Osteocyte (in vitro differentiated cells): ENCODE measurements at places on chromosomes 1 and 21. TPM values are rescaled to one million over a fixed set of nuclear protein-coding genes. Genes with fewer than 3 reads are reported as not detected.

DNA sequence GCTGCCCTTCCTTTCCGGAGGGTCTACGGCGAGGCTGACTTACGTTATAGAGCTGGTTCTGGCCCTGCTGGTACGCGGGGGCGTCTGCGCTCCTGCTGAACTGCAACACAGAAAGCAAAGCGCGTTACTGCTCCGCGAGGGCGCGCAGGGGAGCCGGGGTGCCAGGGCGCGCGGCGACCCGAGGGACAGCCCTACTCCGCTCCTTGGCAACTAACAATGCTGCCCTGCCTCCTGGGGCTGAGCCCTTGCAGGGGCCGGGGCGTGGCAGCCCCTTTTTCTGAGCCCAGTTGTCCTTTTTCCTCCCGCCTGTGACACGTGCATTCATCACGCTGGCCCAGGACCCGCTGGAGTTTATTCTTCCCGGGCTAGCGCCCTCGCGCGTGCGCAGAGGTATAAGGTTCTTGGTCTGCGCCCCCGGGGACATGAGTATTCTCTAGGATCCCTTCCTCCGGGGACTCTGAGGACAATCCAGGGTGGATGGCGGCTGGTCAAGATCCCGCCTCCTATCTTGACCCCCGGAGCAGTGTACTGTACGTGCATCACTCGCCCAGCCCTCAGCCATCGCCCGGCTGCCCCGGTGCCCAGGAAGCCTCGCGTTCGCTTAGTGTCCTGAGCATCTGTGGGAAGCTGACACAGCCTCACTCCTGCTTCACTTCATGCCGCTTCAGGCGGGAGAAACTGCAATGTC is 78.9 kb downstream of the CD247 start:
- H3K36me3 ChIP-seq, result no peaks in the 10 kb centered on the region
- peak; percentile 71 for DNase-seq

- H3K27ac ChIP-seq, result no peak within 1 kb of the TSS
- H3K4me1 ChIP-seq, result peaks cover 15% of the 10 kb centered on the region
- H3K27me3 ChIP-seq, result peaks cover 44% of the 10 kb centered on the region
Measured at GRCh38 chr1:237041795-237042525, at the start of gene RYR2. RYR2 (plus strand) TSS chr1:237042184; CDS start chr1:237042522, 338 bp downstream.

Gene SOD1
- total RNA-seq, result 195 and 205 TPM in 2 replicates

Gene LCE1E
- not detected in 2 replicates for total RNA-seq

Gene SERPINC1
- total RNA-seq, result 0.40 TPM in 1 of 2 replicates, not detected in the other

GRCh38 chr1:15207031-15207828 is 39.8 kb upstream of the FHAD1 start:
- no peak overlapping the region for H3K4me3 ChIP-seq
- peaks cover 22% of the 10 kb centered on the region for H3K4me1 ChIP-seq
- H3K27me3 ChIP-seq, result peaks cover 13% of the 10 kb centered on the region
- H3K36me3 ChIP-seq, result no peaks in the 10 kb centered on the region
- H3K27ac ChIP-seq, result no peak overlapping the region

Gene USH2A
- total RNA-seq, result not detected in 2 replicates

- H3K36me3 ChIP-seq, result peaks cover 11% of the 10 kb centered on the region
- no peaks in the 10 kb centered on the region for H3K27me3 ChIP-seq
- H3K27ac ChIP-seq, result no peak overlapping the region
- DNase-seq, result no peak
- no peak overlapping the region for H3K4me3 ChIP-seq
Measured at GRCh38 chr21:42555756-42556438, 42.2 kb downstream of the SLC37A1 start.

GRCh38 chr1:113156368-113156767 is 83.4 kb downstream of the LRIG2 start:
- H3K27ac ChIP-seq, result no peak overlapping the region
- H3K36me3 ChIP-seq, result no peaks in the 10 kb centered on the region
- H3K4me3 ChIP-seq, result no peak overlapping the region
- H3K4me1 ChIP-seq, result no peaks in the 10 kb centered on the region
- no peak for DNase-seq
- H3K27me3 ChIP-seq, result peaks cover 23% of the 10 kb centered on the region

DNA sequence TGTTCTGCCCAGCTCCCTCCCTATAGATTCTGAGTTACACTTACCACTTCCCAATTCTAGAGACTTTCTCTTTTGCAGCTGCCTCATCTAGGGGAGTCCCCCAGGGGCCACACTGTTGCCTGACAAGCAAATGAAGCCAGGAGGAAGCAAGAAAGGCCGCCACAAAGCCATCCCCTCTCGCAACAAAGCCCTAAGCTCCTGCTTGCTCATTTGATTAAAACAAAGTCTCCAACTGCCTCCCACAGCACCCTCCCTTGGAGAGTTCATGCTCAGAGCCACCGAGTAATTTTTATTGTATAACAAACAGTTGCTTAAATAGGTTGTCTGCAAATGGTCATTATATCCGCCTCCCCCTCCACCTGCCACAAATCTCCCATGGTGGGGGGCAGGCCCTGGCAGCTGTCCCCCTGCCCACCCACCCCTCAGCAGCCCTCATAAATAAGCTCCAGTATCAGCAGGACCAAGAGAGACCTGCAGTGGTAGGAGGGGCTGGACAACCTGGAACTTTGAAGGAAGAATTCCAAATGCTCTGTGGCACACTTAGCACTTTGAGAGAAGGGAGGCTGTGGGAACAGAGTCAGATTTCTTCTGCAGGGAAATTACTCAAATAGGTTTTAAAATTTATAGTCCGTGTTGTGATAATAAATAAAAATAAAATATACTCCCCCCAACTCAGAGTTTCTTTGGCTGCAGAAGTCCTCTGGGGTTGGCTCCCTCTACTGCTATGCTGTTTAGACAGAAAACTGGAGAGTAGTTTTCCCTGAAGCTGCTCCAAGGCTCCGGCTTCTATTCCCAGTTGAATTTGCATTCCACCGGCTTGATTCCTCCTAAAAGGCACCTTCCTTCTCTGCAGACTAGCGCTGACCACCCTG is 237.5 kb downstream of the TTLL7 start:
- DNase-seq, result no peak
- no peak overlapping the region for H3K27ac ChIP-seq
- H3K4me3 ChIP-seq, result no peak overlapping the region
- H3K36me3 ChIP-seq, result no peaks in the 10 kb centered on the region
- peaks cover 2% of the 10 kb centered on the region for H3K4me1 ChIP-seq

GRCh38 chr21:43361127-43361492 is 65.8 kb downstream of the SIK1 start:
- peak overlapping the region; percentile 83 for H3K27ac ChIP-seq
- peaks cover 22% of the 10 kb centered on the region for H3K4me1 ChIP-seq
- H3K4me3 ChIP-seq, result no peak overlapping the region
- DNase-seq, result no peak
- no peaks in the 10 kb centered on the region for H3K27me3 ChIP-seq
- H3K36me3 ChIP-seq, result no peaks in the 10 kb centered on the region

DNA sequence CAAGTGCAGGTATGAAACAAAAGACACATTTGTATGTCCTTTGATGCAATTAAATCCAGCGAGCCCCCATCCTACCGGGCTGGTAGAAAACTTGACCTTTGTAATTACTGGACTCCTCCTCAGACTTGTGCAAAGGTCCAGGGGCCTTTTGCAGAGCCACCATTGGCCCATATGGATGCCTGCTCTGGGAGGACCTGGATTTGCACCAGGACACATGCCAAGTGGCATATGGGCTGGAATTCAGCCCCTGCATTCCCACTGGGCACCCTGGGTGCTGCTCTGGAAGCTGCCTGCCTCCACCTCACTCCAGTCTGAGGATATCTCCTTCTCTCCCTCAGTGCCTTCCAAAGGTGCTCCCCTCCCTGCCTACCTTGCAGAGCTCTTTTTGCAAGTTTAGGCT is 36.0 kb downstream of the LACTBL1 start:
- H3K4me1 ChIP-seq, result no peaks in the 10 kb centered on the region
- no peak overlapping the region for H3K4me3 ChIP-seq
- DNase-seq, result no peak
- peaks cover 38% of the 10 kb centered on the region for H3K27me3 ChIP-seq
- peaks cover 4% of the 10 kb centered on the region for H3K36me3 ChIP-seq

DNA sequence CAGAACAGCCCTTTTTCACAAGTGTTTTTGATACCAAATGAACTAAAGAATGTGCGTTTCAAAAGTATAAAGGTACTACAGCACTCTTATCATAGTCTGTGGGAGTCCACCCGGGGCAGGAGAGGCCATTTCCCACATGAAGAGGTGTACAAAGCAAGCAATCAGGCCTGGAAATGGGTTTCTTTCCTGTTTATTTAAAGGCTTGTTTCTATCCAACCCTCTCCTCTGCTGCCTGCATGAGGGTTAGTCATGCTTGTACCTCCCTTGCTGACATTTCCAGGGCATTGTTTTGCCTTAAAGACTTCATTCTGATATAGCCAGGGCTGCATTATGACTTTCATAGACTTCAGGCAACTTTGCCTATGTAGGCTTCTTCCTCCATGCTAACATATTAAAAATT is 11.6 kb downstream of the SELP start:
- H3K27me3 ChIP-seq, result no peaks in the 10 kb centered on the region
- H3K4me3 ChIP-seq, result no peak overlapping the region
- no peak overlapping the region for H3K27ac ChIP-seq
- H3K4me1 ChIP-seq, result no peaks in the 10 kb centered on the region
- DNase-seq, result no peak

- peaks cover 42% of the 10 kb centered on the region for H3K36me3 ChIP-seq
- H3K27ac ChIP-seq, result peak overlapping the region; percentile 79
- H3K4me3 ChIP-seq, result no peak overlapping the region
- H3K27me3 ChIP-seq, result no peaks in the 10 kb centered on the region
- H3K4me1 ChIP-seq, result peaks cover 53% of the 10 kb centered on the region
Measured at GRCh38 chr1:151314137-151314875, 12.9 kb downstream of the PI4KB start.

DNA sequence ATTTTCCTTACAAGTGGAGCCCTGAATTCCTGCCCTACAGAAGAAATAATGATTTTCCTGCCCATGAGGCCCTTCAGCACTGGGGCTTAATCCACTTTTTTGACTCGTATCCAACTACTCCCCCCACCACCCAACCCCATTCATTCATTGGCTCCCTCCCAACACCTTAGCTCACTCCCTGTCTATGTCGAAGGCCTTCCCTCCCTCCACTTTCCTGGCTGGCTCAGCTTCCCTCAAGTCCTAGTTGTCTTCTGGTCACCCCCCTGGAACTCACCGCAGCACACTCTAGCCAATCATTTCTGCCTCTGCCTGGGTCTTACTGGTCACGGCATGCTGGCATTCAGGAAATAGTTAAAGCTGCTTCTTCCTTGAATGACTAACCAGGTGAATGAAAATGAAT is 118.9 kb downstream of the PGBD5 start:
- H3K27ac ChIP-seq, result no peak overlapping the region
- H3K4me1 ChIP-seq, result peaks cover 3% of the 10 kb centered on the region
- H3K27me3 ChIP-seq, result peaks cover 11% of the 10 kb centered on the region
- H3K36me3 ChIP-seq, result no peaks in the 10 kb centered on the region
- H3K4me3 ChIP-seq, result no peak overlapping the region
- DNase-seq, result no peak

DNA sequence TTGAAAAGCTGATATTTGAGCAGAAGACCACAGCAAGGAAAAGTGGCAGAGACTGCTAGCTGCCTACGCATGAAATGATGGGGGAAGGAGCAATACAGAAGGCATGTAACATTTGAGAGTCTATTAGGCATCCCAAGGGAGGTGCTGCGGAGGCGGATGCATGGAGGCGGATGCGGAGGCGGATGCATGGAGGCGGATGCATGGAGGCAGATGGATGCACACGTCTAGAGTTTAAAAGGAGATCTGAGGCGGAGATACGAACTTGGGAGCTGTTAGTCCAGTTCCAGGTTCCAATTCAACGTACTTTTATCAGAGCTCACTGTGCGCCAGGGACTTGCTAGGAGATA is 744 bp upstream of the DDX20 start:
- H3K27me3 ChIP-seq, result no peaks in the 10 kb centered on the region
- H3K27ac ChIP-seq, result peak overlapping the region; percentile 99
- peak; percentile 81 for DNase-seq
- H3K4me1 ChIP-seq, result peaks cover 22% of the 10 kb centered on the region
- H3K4me3 ChIP-seq, result peak overlapping the region; percentile 95

DNA sequence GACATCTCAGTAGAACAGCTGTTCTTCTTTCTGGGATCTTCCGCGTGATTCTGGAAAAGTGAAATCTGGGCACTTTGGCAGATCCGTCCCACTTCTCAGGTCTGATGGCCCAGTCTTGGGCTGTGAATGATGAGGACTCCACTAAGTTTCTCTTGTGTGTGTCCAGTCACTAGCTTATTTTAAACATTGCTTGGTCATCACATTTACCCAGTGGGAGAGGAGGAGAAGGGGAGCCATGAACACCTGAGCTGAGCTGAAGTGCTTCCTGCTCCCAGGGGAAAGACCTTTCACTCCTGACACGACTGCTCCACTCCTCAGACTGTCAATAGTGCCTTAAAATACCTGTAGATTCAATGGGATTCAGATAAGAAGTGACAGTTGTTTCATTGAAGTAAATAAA is 101.9 kb upstream of the SLC35F3 start:
- H3K27me3 ChIP-seq, result no peaks in the 10 kb centered on the region
- no peak overlapping the region for H3K27ac ChIP-seq
- no peak for DNase-seq
- no peaks in the 10 kb centered on the region for H3K4me1 ChIP-seq

- H3K27me3 ChIP-seq, result no peaks in the 10 kb centered on the region
- no peak for DNase-seq
- peak overlapping the region; percentile 74 for H3K27ac ChIP-seq
- H3K4me3 ChIP-seq, result no peak overlapping the region
- peaks cover 47% of the 10 kb centered on the region for H3K36me3 ChIP-seq
Measured at GRCh38 chr1:243233908-243234307, 21.2 kb downstream of the CEP170 start.

Gene PEAR1
- total RNA-seq, result 27.4 and 28.2 TPM in 2 replicates

GRCh38 chr1:76680651-76681050 is 186.6 kb upstream of the ST6GALNAC5 start:
- DNase-seq, result no peak
- H3K27me3 ChIP-seq, result peaks cover 7% of the 10 kb centered on the region
- H3K4me1 ChIP-seq, result no peaks in the 10 kb centered on the region
- H3K36me3 ChIP-seq, result no peaks in the 10 kb centered on the region

Gene SLC2A5
- total RNA-seq, result 0.39 TPM in 1 of 2 replicates, not detected in the other

DNA sequence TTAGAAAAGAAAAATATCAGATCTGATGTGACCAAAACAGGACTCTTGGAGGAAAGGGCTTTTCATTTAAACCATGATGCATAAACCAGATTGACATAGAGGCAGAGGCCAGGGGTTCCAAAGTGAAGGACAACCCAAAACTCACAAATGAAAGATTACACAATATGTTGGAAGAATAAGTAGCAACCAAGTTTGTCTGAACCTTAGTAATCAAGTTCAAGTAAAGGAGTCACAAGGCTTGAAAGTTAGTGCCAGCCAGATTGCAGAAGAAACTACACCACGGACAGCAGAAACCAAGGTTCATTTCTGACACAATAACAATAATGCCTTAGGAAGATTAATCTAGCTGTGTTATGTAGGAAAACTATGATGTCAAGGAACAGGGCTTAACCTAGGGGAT is 124.6 kb downstream of the ZC3H11B start:
- H3K4me1 ChIP-seq, result no peaks in the 10 kb centered on the region
- no peak overlapping the region for H3K27ac ChIP-seq
- no peaks in the 10 kb centered on the region for H3K36me3 ChIP-seq
- DNase-seq, result no peak

Gene KRTAP19-1
- not detected in 2 replicates for total RNA-seq

- H3K27me3 ChIP-seq, result no peaks in the 10 kb centered on the region
- H3K27ac ChIP-seq, result peak overlapping the region; percentile 38
- no peaks in the 10 kb centered on the region for H3K36me3 ChIP-seq
- no peak for DNase-seq
Measured at GRCh38 chr1:77399250-77400086, 117.6 kb downstream of the AK5 start.

- no peak overlapping the region for H3K4me3 ChIP-seq
- no peaks in the 10 kb centered on the region for H3K36me3 ChIP-seq
- no peak overlapping the region for H3K27ac ChIP-seq
- H3K4me1 ChIP-seq, result no peaks in the 10 kb centered on the region
- no peak for DNase-seq
Measured at GRCh38 chr1:86201311-86201710, 44.7 kb upstream of the COL24A1 start.

- peaks cover 2% of the 10 kb centered on the region for H3K27me3 ChIP-seq
- H3K27ac ChIP-seq, result no peak overlapping the region
- no peaks in the 10 kb centered on the region for H3K36me3 ChIP-seq
- no peak for DNase-seq
- H3K4me1 ChIP-seq, result peaks cover 9% of the 10 kb centered on the region
- H3K4me3 ChIP-seq, result no peak overlapping the region
Measured at GRCh38 chr1:111199329-111199728, 1.1 kb downstream of the DENND2D start.
